ENCODE measurements at places on chromosomes 3 and 15. TPM values are rescaled to one million over a fixed set of nuclear protein-coding genes. Genes with fewer than 3 reads are reported as not detected.

- DNase-seq, result no peak
Measured at GRCh38 chr15:80395616-80396015, 8.6 kb upstream of the ARNT2 start.

- DNase-seq, result no peak
Measured at GRCh38 chr15:38260077-38260476, 7.4 kb downstream of the SPRED1 start.

ZNF502 gene
- 14.3 TPM for total RNA-seq

- no peak for DNase-seq
Measured at GRCh38 chr3:107690522-107691138, 167.9 kb downstream of the BBX start.

GRCh38 chr3:88034491-88035275, 24.1 kb downstream of the CGGBP1 start:
- DNase-seq, result no peak

ACKR2 gene
- not detected for total RNA-seq

CDCP1 gene
- total RNA-seq, result 0.41 TPM

DNA sequence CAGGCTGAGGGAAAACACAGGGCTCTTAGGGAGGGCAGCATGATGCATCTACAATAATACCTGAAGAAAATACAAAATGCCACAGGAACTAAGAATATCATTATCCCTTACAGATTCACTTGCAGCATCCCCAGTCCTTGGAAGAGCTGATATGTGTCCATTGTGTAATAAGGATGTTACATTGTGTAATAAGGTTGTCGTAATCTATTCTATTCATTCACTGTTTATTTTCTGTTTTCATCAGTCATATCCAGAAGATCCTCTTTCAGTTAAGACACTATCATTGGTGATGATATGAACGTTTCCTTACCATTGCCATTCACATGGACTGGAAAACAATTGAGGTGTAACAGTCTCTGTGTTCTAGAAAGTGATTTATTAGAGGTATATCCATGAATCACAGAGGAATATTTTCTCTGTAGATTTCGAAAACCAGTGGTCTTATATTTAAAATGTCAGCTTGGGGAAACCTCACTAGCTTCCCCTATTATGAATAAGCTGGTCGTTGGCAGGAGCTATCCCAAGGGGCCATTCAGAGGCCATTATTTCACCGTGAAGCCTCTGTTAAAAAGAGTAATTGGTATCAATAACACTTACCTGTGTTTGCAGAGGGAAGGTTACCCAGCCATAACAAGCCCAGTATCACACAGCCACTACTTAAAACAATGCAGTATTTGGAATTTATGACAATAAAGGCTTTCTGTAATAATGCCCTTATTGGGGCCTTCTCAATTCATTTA, 241.1 kb downstream of the ZNF385D start:
- DNase-seq, result no peak

TRIM42 gene
- not detected for total RNA-seq

SH2D7 gene
- total RNA-seq, result not detected

DNA sequence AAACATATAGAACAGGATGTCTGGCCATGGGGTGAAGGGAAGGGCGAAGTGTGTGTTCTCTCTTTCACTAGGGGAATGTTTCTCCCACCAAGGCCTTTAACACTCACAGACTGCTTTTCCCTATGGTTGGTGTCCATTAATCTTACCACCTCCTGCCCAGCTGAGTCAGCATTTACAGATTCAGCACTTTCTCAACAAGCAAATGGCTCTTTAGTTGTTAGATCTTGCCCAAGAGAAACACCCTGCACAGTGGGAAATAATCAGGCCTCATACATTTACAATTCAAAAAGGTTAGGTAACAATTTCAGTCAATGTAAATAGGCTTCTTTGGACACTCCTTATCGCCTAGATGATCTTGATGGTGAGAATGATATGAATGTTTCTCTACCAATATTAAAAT, 418.2 kb downstream of the EPHA3 start:
- no peak for DNase-seq

Data from frontal cortex (tissue), 4 donors.